ENCODE measurements at places on chromosomes 5 and 9.

DNA sequence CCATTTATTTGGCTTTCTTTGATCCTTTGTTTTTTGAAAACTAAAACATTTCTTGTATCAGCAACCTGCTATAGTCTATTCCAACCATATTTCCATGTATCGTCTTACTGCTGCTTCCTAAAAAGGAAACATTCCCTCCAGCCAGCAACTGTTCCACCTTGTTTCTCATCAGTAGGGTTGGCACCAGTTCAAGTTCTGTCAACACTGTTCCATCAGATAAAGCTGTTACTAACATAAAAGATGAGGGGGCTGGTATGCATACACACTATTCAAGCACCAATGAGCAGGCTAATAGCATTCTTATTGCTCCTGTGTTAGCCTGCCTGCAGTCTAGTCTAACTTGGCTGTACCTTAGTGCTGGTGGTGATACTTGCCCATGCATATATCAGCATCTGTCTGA, 178.3 kb downstream of the CWC27 start:
- no peak for DNase-seq

- no peak for DNase-seq
These were observed 249.4 kb downstream of the ACTL7B start for GRCh38 chr9:108606401-108606800.

- DNase-seq, result no peak
These were observed 16.9 kb downstream of the SLC25A48 start for GRCh38 chr5:135851186-135851914.

DNA sequence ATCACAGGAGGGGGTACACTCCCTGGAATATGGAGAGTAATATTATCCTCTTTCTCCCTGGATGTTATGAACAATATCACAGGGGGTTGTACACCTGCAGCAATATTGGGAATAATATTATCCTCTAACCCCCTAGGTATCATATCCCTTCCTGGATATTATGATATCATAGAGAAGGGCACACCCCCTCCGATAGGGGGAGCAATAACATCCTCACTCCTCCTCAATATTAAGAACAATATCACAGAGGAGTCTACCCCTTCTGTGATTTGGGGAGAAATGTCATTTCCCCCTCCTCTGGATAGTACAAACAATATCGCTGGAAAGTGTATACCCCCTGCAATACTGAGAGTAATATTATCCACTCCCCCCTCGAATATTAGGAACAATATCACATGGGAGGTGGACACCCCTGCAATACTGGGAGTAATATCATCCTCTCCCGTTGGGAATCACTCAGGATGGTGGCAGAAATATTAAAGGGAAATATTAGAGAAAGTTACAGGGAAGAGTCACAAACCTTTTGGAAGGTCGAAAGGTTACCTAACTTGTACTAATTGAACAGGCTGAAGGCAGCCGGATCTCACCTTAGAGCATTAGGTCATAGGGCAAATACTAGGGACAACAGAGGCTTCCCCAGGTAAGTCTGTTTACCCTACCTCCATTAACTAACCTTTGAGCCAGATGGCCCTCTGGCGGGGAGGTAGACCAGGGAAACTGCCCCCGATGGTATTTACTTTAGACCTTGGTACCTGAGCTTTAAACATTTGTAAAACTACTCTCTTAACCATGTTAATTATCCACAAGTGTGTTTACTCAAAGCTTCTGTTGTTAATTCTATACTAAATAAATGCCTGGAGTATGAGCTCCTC, 57.5 kb upstream of the FREM1 start:
- DNase-seq, result no peak

- no peak for DNase-seq
These were observed 32.5 kb downstream of the TERT start for GRCh38 chr5:1262381-1262780.

DNA sequence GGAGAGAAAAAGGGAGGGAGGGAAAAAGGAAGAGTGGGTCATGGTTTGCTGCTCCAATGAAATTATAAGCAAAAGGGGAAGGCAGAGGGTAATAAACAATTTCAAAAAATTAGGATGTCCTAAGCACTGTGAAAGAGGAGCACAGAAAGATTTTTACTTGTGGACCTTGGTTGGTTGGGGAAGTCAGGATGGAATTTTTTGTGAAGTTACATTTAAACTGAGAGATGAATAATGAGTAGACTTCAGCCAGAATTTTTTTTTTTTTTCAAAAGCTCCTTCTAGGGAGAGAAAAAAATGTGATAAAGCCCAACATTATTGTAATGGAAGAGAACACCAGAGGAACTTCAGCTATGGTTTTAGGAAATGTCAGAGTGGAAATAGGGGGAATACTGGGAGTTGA, 515.9 kb upstream of the PAPPA start:
- DNase-seq, result no peak

GRCh38 chr9:123997665-123998277, 13.8 kb upstream of the LHX2 start:
- no peak for DNase-seq

DNA sequence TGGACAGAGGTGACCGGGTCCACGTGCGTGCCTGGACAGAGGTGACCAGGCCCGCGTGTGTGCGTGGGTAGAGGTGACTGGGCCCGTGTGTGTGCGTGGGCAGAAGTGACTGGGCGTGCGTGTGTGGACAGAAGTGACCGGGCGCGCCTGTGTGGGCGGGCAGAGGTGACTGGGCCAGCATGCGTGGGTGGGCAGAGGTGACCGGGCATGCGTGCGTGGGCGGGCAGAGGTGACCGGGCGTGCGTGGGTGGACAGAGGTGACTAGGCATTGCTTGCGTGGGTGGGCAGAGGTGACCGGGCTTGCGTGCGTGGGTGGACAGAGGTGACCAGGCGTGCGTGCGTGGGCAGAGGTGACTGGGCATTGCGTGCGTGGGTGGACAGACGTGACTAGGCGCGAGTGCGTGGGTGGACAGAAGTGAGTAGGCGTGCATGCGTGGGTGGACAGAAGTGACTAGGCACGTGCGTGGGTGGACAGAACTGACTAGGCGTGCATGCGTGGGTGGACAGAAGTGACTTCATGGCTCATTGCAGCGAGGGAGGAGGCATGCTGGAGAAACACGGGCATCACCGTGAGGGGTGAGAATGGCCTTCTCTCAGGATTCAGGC, 254.1 kb upstream of the IRX4 start:
- DNase-seq, result no peak

- DNase-seq, result no peak
These were observed 234.3 kb upstream of the ANKH start for GRCh38 chr5:15105799-15106393.

GRCh38 chr9:127792417-127793031, 6.7 kb downstream of the CDK9 start:
- no peak for DNase-seq
